Activated CD8-positive, alpha-beta memory T cell treated with anti-CD3 and anti-CD28 coated beads for 1 hour (primary cell): ENCODE measurements at places on chromosomes 11 and 22.

- DNase-seq, result no peak
These were observed 70.8 kb upstream of the GNAZ start for GRCh38 chr22:22999523-22999922.

- no peak for DNase-seq
These were observed 348.2 kb downstream of the GUCY1A2 start for GRCh38 chr11:106670069-106670468.

DNA sequence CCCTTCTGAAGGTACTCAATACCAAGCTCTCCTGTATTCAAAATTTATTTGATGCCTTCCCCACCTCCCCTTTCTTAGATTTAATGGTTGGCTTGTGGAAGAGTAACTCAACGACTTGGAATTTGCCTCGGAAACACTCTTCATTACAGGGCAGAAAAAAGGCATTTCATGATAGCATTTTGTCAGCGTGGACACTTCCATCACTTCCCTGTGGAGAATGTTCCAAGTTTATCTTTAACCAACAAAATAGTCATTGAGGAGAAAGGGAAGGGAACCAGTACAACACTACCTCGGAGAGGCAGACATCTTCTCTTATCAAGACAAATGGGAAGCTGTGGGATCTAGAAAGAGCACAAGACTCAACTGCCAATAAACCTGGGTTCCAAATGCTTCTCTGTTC lies 177.2 kb upstream of the MTMR2 start:
- DNase-seq, result no peak

- DNase-seq, result no peak
These were observed 1900.7 kb upstream of the RAG2 start for GRCh38 chr11:38498721-38499120.

DNA sequence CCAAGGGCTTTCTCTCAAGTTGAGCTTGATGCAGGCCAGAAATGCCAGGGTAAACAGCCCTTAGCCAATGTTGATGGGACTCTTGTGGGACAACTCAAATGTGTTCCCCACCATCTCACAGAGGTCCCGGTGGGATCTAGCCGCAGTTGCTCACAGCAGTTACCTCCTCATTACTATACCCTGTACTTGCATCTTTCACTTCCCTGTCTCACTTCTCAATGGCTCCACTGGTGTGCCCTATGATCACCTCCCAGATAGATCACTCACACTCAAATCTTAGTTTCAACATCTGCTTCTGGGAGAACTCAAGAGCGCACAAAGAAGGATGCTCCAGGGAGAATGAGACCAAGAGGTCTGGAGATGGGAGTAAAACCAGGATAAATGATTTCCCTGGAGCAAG lies 47.0 kb downstream of the RCN1 start:
- DNase-seq, result no peak
